ENCODE measurements at places on chromosomes 2 and 18.

DNA sequence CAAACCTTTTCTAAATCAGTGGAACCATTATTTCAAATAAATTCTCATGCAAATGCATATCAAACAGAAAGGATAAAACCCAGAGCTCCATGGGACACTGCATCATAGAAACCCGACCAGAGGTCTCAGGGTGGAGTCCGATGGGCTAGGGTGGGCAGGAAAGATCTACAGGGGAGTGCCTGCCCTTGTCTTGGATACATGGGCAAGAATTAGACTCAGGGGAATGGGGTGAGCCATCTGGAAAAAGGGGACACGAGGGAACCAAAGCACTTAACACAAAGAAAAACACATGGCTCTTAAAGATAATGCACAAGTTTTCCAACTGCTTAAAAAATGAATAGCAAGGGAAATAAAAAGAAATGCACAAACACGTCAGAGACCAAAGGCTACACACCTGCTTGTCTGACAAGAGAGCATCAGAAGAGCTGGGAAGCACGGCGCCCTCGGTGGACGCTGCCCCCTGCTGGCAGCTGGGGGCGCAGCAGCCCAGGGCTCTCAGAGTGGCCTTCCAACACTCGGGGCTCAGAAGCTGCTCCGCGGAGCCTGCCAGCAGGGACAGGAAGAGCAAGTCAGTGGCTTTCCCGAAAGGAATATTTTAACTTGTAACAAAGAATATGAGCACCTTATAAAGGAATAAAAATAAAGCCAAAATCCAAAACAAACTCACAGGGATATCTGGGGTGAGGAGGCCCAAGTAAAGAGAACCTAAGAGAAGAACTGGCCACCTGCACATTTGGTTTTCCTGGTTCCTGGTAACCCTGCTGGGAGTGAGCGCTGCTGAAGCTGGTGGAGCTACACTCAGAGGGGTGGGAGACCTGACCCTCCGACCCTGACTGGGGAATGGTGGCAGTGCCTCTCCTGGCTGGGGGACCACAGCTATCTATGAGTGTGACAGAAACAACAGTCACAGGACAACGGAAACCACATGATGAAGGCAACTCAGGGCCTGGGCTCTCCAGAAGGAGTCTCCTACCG is 54.5 kb downstream of the SIGLEC15 start:
- DNase-seq: peak; percentile 77

- DNase-seq: no peak
These were observed 84.4 kb downstream of the LPIN1 start for GRCh38 chr2:11830708-11831301.

DNA sequence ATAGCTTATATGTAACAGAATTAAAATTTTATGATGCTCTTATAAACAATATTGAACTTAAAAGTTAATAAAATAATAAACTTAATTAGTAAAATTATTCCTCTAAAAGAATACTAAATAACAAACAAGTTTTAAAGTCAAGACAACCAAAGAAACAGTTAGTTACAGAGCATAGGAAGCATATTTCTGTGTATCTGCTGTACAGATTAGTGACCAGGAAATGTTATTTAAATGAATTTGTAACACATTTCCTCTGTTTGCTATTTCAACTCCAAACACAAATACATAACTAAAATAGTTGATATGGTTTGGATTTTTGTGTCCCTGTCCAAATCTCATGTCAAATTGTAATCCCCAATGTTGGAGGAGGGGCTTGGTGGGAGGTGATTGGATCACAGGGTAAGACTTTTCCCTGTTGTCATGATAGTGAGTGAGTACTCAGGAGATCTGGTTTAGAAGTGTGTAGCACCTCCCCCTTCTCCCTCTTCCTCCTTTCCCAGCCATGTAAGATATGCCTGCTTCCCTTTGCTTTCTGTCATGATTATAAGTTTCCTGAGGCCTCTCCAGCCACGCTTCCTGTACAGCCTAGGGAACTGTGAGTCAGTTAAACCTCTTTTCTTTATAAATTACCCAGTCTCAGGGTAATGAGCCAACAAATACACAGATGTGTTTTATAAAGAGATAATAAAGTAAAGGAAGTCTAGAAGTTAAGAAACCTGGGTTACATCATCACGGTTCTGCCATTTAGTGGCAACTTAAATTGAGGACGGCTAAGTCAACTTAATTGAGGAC is 51.8 kb downstream of the ROCK2 start:
- DNase-seq: no peak

- peak; percentile 35 for DNase-seq
These were observed 19.2 kb upstream of the TMEM177 start for GRCh38 chr2:119659601-119660342.

- DNase-seq: no peak
These were observed 107.5 kb downstream of the GULP1 start for GRCh38 chr2:188399159-188399558.

DNA sequence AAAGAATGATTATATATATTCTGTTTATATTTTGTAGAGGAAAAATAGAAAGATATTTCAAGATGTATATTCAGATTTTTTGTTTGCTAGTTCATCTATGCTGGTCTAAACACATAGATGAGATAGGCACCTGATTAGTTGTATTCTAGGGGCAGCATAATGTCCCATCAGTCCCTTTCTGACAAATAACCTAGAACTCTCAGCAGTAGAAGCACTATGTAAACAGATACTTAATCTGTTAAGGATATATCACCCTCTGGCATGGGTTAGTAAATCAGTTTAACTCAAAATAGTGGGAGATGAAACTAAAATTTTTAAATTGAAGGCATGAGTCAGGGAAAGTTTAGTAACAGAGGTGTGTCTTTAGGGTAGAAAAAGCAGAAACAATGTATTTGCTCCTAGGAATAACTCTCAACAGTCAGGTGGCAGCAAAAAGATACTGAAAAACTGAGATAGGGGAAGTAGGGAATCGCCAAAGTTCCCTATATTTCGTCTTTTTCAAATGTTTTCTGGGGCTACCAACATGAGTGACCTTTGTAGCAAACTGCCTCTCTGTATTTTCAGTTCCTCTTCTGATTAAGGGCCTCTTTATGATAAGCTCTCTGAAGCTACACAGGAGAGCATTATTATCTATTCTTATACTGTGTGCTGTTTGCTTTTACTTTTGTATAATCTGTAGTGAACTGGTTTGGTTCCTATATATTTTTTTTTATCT is 5.7 kb downstream of the PPP1R1C start:
- no peak for DNase-seq

GRCh38 chr2:14358339-14358738 is 274.2 kb upstream of the LRATD1 start:
- DNase-seq: no peak

DNA sequence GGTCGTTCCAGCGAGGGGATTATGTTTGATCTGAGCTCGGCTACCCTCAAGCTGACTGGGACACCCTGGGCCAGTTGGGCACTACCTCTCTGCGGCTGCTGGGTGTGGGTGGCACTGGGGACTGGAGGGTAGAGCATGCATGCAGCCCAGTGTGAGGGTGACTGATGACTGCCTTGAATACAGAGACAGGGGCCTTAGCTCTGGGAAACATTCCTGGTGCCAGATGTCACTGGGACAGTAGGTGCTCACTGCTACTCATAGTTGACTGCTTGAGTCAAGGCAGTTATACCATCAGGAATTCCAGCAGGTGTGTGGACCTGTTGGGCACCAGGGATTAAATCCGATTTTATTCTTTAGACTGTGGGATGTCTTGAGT is 33.6 kb upstream of the ATP6V1B1 start:
- no peak for DNase-seq

- DNase-seq: no peak
These were observed 116.6 kb upstream of the NOSTRIN start for GRCh38 chr2:168685600-168686451.

DNA sequence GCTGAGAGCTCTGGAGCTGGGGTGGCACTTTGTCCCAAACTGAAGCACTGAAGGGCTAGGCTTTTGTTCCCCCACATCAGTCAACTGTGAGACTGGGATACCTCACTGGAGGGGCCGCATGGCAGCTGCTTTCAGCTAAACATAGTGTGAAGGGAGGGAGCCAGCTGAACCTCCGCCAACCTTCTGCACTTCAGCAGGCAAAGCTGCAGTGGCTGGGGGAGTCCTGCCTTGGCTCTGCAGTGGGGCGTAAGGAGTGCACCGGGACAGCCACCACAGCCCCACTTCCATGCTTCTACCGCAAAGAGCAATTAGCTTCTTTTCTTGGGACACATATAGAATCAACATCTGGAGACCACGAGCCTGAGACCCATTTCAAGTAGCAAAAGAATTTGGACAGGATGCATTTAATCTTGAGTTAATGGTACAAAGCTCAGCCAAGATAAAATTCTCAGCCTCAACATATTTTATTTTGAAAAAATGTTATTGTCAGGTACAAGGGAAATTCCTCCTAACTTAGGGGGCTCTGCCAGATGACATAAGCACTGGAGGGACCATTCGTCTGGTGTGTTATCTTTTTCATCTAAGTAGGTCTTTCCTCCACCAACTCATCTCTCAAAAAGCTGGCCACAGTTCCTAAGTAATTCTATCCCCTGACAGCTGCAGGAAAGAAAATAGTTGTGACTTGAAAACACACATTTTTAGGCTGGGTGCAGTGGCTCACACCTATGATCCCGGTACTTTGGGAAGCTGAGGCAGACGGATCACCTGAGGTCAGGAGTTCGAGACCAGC is 25.6 kb upstream of the MYCN start:
- DNase-seq: no peak

- DNase-seq: no peak
These were observed 12.3 kb downstream of the GAD1 start for GRCh38 chr2:170829036-170829435.

Measured in stimulated activated CD4-positive, alpha-beta T cell treated with anti-CD3 and anti-CD28 coated beads, Interleukin-4, amount 100 ng/mL, for 1 hour (primary cell).